EH (cell line): ENCODE measurements at places on chromosomes 3 and 15.

DNA sequence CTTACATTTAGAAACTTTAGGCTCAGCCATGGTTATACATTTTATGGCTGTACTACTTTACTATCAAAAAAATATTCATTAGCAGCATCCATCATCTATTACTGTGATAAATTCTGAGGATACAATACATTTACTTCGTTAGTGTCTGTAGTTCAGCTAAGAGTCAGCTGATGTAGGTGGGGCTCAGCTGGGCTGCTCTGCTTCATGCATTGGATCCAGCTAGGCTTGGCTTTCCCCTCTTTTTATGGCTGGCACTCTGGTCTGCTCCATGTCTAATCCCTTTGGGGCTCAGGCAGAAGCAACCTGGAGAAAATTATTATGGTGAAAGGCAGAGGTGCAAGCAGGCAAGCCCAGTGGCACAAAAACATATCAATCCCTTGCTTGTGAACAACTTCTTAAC, 930.1 kb upstream of the NR2F2 start:
- no peak for DNase-seq

GRCh38 chr3:3443482-3443881, 264.0 kb upstream of the CRBN start:
- DNase-seq, result no peak

- DNase-seq, result peak; percentile 81
Observed at GRCh38 chr3:11661827-11662226, 18.1 kb upstream of the VGLL4 start.

- DNase-seq, result peak; percentile 94
Observed at GRCh38 chr15:39919748-39920509, at the start of gene GPR176. Gene GPR176 (minus strand): TSS chr15:39920266. CDS start chr15:39920026, 240 bp downstream.

DNA sequence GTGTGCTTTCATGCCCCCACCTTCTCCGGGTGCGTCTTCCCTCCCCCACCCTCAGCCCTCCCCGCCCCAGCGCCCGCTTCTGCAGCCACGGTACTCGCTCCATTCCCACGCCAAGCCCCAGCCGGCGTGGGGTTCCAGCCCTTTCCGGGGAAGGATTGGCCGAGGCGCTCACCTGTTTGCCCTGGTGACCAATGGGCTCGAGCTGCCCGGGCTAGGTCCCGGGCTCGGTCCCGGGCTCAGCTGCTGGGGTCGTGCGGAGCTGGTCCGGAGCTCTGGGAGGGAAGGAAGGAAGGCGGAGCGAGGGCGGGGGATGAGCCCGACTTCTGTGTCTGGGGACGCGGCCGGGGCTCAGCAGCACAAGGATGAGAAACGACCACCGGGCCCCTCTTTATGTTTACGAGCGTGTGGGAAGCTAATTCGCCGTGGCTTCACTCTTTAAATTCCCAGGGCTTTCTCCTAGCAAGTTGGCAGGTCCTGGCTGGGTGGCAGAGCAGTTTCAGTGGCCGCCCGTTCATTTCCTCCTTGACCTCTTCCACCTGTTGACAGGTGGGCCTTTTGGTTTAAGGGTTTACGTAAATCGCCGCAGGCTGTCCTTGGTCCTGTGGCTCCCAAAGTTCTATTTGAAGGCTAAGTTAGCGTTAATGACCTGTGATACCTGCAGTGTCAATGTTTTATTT, at the start of gene IGSF10:
TSS of gene IGSF10 (minus strand) at position 288 of the 677 bp plus-strand sequence. CDS start 2,352 bp downstream, outside the sequence.
- DNase-seq, result no peak

- DNase-seq, result no peak
Observed at GRCh38 chr15:51105430-51106016, 10.8 kb upstream of the TNFAIP8L3 start.

GRCh38 chr3:58293516-58293915, 12.5 kb upstream of the RPP14 start:
- DNase-seq, result no peak

GRCh38 chr3:56917361-56918110, 115.8 kb upstream of the ARHGEF3 start:
- DNase-seq, result no peak
